ENCODE measurements at places on chromosomes 16 and 17. TPM values are rescaled to one million over a fixed set of nuclear protein-coding genes. Genes with fewer than 3 reads are reported as not detected.

GRCh38 chr16:2056681-2057407 lies 9.1 kb downstream of the TSC2 start:
- H3K4me1 ChIP-seq, result no peaks in the 10 kb centered on the region
- H3K27me3 ChIP-seq, result no peaks in the 10 kb centered on the region
- peaks cover 4% of the 10 kb centered on the region for H3K36me3 ChIP-seq
- no peak overlapping the region for H3K4me3 ChIP-seq
- no peak overlapping the region for H3K27ac ChIP-seq

DNA sequence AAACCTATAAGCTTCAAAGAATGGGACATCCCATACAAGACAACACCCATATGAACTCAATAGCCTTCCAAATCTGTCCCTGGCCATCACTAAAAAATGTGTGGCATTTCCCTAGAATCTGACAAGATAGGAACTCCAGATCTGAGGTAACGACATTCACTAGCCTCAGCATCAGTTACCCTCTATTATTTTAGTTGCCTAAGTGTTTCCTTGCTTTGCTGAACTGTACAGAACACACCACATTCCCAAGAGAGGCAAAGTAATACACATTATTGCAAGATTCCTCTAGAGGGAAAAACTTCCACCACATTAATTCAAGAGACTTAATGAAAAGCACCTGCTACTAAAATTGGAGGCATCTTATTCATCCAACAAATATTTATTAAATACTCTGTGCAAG lies 5.0 kb downstream of the LSM12 start:
- no peaks in the 10 kb centered on the region for H3K27me3 ChIP-seq
- H3K4me1 ChIP-seq, result peaks cover 8% of the 10 kb centered on the region
- no peak overlapping the region for H3K27ac ChIP-seq
- H3K36me3 ChIP-seq, result peaks cover 3% of the 10 kb centered on the region
- no peak overlapping the region for H3K4me3 ChIP-seq

- H3K4me1 ChIP-seq, result no peaks in the 10 kb centered on the region
- no peak for DNase-seq
- H3K36me3 ChIP-seq, result no peaks in the 10 kb centered on the region
- no peak overlapping the region for H3K4me3 ChIP-seq
These were observed 169.0 kb upstream of the ZFHX3 start for GRCh38 chr16:73216932-73217331.

The PTGES3L gene
- 0.37 TPM for total RNA-seq
